ENCODE measurements at places on chromosomes 16 and 17. TPM values are rescaled to one million over a fixed set of nuclear protein-coding genes. Genes with fewer than 3 reads are reported as not detected.
A peak's percentile ranks its signal among the peaks of the same experiment; 100 is the strongest.

- DNase-seq = no peak
Observed at GRCh38 chr16:89936508-89936907, 12.0 kb upstream of the DEF8 start.

GRCh38 chr17:40522250-40522960, 21.0 kb upstream of the TNS4 start:
- DNase-seq = no peak

DNA sequence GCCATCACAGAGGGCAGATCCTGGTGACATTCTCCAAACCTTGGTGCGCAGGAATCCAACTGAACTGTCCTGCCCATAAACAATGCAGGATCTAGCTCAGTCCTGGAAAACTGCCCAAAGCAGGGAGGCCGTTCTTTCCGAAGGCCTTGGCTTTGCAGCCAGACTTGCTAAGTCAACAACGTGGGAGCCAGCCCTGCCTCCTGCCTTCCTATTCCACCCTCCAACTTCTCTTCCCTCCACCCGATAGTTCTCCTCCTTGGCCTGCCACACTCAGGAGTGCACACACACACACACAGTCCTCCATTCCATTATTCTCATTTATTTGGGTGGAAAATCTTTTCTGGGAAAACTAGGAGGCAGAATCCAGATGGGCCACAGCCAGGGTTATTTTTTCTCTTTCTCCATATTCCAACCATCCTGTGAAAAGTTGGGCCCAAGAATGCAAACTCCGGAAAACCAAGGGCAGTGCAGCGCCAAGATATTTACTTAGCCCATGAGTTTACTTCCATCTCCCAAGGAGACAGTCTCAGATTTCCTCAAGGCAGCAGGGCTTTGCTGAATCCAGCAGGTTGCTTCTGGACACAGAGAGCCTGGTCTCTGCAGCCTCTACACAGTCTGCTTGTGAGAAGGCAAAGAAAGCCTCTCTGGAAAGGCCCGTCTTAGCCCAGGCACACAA, 15.8 kb downstream of the COPRS start:
- no peak for DNase-seq

DNA sequence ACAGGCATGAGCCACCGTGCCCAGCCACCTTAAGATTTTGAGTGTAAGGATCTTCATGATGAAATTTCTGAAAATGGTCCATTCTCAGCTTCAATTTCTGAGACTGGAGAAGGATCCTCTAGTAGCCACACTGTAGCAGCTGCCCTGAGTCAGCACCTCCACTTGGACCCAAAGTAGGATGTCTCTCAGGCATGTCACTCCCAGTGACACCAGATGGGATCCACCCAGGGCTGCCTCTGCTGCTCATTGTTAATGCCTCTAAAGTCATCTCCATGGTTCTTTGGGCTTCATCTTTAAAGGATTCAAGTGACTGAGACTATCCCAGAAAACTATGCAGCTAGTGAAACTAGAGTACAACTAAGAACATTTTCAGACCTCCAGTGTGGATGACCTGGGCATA, 7.9 kb downstream of the PLD6 start:
- no peak for DNase-seq

DNA sequence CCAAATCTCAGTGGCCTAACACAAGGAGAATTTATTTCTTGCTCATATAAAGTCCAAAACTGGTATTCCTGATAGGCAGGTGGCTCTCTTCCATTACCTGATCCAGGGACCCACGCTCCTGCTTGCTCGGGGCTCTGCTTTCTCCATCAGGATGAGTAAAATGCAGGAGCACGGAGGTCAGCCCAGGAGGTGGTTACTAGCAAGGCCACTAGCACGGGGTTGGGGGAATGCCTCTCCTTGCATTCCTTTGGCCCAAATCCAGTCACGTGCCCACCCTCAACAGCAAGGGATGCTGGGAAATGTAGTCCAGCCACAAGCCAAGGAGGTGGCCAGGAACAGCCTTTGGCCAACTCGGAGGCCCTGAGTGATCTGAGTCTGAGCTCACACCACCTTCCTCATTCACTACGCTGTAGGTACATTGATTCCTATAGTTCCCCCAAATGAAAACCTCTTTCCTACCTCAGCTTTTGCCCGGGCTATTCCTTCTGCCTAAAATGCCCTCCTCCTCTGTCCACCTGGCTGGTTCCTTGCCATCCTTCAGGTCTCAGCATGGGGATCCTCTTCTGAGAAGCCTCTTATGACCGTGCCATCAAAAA, 38.3 kb upstream of the HAPSTR1 start:
- no peak for DNase-seq

- no peak for DNase-seq
Observed at GRCh38 chr17:17061516-17061915, 19.3 kb downstream of the MPRIP start.

GRCh38 chr17:45223539-45224528, 2.1 kb downstream of the FMNL1 start:
- DNase-seq = peak; percentile 44

Gene ICAM2
- total RNA-seq = 150 TPM

Gene C16orf96
- total RNA-seq = 0.29 TPM

Measured in CD4-positive, alpha-beta memory T cell (primary cell).